ENCODE measurements at places on chromosomes 16 and 17. TPM values are rescaled to one million over a fixed set of nuclear protein-coding genes. Genes with fewer than 3 reads are reported as not detected.
A peak's percentile ranks its signal among the peaks of the same experiment; 100 is the strongest.

DNA sequence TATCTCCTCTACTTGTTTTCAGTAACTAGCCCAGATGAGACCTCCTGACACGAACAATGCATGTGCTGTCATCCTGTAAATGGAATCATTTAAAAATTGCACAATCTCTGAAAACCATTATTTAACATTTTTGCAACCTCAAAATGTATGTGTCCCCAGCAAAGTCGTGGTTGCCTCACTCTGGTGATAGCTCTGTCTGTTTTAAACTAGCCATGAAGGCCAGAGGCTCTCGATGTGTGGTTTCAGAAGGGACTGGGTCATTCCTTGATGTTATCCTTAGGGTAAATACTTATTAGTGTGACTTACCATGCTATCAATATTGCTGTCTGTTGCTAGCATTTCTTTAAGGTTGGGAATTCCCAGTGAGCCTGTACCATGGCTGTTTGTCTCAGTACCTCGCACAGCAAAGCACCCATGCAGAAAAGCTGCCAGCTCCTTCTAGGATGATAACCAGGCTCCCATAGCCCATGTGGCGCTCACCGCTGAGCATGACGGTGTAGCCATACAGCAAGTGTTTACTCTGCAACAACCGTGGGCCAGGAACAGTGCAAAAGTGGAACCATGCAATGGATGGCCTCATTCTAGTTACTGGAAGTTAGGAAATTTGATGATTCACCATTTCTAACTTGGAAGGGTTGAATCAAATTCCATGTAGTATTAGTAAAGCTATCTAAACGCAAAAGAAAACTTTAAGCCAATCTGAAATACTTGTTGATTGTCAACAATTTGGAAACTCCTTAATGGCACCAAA is 2.9 kb upstream of the PGS1 start:
- peak overlapping the region; percentile 59 for H3K27ac ChIP-seq
- H3K4me1 ChIP-seq = peaks cover 13% of the 10 kb centered on the region
- no peaks in the 10 kb centered on the region for H3K36me3 ChIP-seq
- peak; percentile 88 for DNase-seq

- no peak overlapping the region for H3K4me3 ChIP-seq
- H3K27ac ChIP-seq = no peak overlapping the region
- peaks cover 14% of the 10 kb centered on the region for H3K36me3 ChIP-seq
- H3K27me3 ChIP-seq = no peaks in the 10 kb centered on the region
- no peak for DNase-seq
- peaks cover 9% of the 10 kb centered on the region for H3K4me1 ChIP-seq
Observed at GRCh38 chr17:31275116-31275515, 21.9 kb downstream of the OMG start.

- DNase-seq = no peak
- H3K27ac ChIP-seq = peak overlapping the region; percentile 83
- H3K4me3 ChIP-seq = peak overlapping the region; percentile 85
Observed at GRCh38 chr16:56682703-56683397, 580 bp downstream of the MT1X start.

- no peak for DNase-seq
- H3K27ac ChIP-seq = no peak overlapping the region
- peaks cover 77% of the 10 kb centered on the region for H3K36me3 ChIP-seq
- no peaks in the 10 kb centered on the region for H3K4me1 ChIP-seq
- H3K4me3 ChIP-seq = no peak overlapping the region
Observed at GRCh38 chr16:84093879-84094270, 22.9 kb downstream of the MBTPS1 start.

GRCh38 chr16:77548766-77549165 is 113.9 kb upstream of the ADAMTS18 start:
- DNase-seq = no peak
- no peaks in the 10 kb centered on the region for H3K27me3 ChIP-seq
- no peaks in the 10 kb centered on the region for H3K4me1 ChIP-seq
- H3K27ac ChIP-seq = no peak overlapping the region
- no peak overlapping the region for H3K4me3 ChIP-seq

GRCh38 chr16:12620150-12620549 is 183.5 kb downstream of the CPPED1 start:
- no peaks in the 10 kb centered on the region for H3K36me3 ChIP-seq
- no peaks in the 10 kb centered on the region for H3K4me1 ChIP-seq
- H3K4me3 ChIP-seq = no peak overlapping the region
- no peaks in the 10 kb centered on the region for H3K27me3 ChIP-seq
- H3K27ac ChIP-seq = no peak overlapping the region

- peaks cover 6% of the 10 kb centered on the region for H3K36me3 ChIP-seq
- no peak overlapping the region for H3K4me3 ChIP-seq
- H3K4me1 ChIP-seq = no peaks in the 10 kb centered on the region
- no peak for DNase-seq
- no peaks in the 10 kb centered on the region for H3K27me3 ChIP-seq
Observed at GRCh38 chr16:53945996-53946395, 242.0 kb downstream of the FTO start.

- H3K36me3 ChIP-seq = peaks cover 25% of the 10 kb centered on the region
- no peak overlapping the region for H3K4me3 ChIP-seq
- peak overlapping the region; percentile 43 for H3K27ac ChIP-seq
- no peak for DNase-seq
- peaks cover 18% of the 10 kb centered on the region for H3K4me1 ChIP-seq
Observed at GRCh38 chr17:38455288-38455915, 27.1 kb downstream of the ARHGAP23 start.

DNA sequence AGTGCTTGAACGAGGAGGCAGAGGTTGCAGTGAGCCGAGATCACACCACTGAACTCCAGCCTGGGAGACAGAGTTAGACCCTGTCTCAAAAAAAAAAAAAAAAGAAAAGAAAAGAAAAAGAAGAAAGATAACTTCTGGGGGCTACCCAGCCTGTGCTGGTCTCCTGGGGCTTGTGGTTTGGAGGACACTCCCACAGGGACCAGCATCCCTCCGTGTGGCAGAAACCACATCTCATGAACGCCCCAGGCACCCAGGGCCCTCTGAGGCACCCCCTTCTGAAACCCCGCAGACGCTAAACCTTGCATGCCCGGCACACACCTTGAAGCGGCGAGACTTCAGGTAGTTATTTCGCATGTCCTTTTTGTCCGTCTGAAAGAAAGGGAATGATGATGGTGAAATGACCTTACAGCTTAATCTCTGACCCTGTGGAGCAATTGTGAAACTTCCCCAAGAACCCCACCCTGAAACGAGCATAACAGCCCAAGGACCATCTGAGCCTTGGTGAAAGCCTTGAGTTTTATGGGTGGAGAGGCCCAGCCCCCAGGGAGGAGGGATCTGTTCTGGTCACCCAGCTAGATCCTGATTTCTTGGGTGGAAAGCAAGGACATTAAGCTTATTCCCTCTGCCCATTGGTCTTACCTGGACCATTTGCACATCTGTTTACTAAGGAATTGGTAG is 55.0 kb downstream of the CNGB1 start:
- no peaks in the 10 kb centered on the region for H3K36me3 ChIP-seq
- no peak overlapping the region for H3K27ac ChIP-seq
- H3K4me3 ChIP-seq = no peak overlapping the region
- no peaks in the 10 kb centered on the region for H3K4me1 ChIP-seq
- no peaks in the 10 kb centered on the region for H3K27me3 ChIP-seq

DNA sequence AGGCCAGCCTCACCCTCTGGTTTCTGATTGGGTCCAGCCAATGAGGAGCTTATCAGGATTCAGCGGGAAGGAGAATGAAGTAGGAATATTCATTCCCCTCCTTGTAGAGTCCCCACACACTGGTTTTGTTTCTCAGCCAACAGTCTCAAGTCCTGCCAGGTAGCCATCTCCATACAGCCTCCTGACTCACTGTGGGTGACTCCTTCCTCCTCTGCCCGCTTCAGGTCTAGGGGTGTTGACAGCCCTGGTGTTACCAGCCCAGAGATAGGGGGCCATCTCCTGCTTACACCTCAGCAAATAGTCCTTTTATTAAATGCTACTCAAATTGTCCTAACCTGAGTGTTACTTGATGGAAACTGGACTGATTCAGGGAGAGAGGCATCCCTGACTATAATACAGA is 4.0 kb upstream of the MFAP4 start:
- H3K4me3 ChIP-seq = no peak overlapping the region
- H3K27ac ChIP-seq = peak overlapping the region; percentile 98
- DNase-seq = no peak
- H3K36me3 ChIP-seq = no peaks in the 10 kb centered on the region
- H3K27me3 ChIP-seq = no peaks in the 10 kb centered on the region
- peaks cover 20% of the 10 kb centered on the region for H3K4me1 ChIP-seq

DNA sequence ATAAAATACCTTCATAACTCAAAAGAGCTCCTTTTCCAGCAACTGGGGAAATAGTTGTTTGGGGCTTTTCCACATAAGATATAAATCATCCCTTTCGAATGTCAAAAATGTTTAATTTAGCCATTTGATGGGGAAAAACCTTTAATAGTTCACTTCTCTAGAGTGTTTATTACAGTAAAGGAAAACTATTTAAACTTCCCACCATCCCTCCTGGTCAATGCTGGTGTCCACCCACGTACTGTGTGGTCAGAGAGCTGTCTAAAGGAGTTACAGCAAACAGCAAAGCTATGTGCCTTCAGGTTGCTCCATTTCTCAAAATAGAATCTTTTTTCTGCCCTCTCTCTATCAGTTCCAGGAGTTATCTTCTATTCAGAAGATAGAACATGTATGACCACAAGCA is 33.5 kb downstream of the KANSL1 start:
- DNase-seq = no peak
- no peaks in the 10 kb centered on the region for H3K36me3 ChIP-seq
- no peak overlapping the region for H3K4me3 ChIP-seq
- H3K27ac ChIP-seq = no peak overlapping the region

GRCh38 chr16:3861808-3862451 is 18.6 kb downstream of the CREBBP start:
- H3K4me1 ChIP-seq = peaks cover 9% of the 10 kb centered on the region
- DNase-seq = no peak

- H3K27me3 ChIP-seq = no peaks in the 10 kb centered on the region
- H3K36me3 ChIP-seq = no peaks in the 10 kb centered on the region
- no peak for DNase-seq
- no peaks in the 10 kb centered on the region for H3K4me1 ChIP-seq
Observed at GRCh38 chr16:57192720-57193486, 6.8 kb downstream of the RSPRY1 start.

DNA sequence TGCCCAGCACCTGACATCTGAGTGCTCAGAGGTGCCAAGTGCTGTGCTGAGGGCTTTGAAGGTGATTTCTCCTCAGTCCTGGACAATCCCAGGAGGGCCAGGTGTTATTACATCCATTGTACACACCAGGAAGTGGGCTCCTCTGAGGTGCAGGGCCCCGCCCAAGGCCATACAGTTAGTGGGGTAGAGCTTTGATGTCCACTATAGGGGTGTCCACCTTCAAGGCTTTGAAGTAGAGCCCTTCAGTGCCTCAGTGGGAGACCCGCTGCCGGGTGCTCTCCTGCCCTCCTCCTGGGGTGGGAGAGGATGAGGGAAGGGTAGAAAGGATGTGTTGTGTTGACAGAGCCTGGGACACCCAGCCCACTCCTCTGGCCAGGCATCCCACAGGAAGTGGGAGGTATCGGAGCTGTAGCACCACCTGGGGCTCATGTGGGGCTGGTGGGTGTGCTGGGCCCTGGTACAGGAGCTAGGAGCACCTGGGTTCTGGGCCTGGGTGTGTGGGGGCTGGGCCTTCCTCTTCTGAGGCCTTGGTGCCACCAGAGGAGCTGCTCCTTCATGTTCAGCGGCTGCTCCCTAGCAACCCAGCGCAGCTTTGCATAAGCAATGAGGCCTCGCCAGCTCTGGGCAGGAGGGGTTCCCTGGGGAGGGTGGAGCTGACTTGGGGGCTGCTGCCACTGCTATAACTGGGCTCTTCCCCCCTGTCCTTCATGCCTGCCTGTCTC is 7.4 kb downstream of the LASP1 start:
- no peak overlapping the region for H3K4me3 ChIP-seq
- H3K27ac ChIP-seq = peak overlapping the region; percentile 94
- no peak for DNase-seq
- H3K27me3 ChIP-seq = no peaks in the 10 kb centered on the region
- peaks cover 81% of the 10 kb centered on the region for H3K4me1 ChIP-seq

GRCh38 chr17:75771334-75772281 is 6.6 kb upstream of the GALK1 start:
- H3K27ac ChIP-seq = no peak overlapping the region
- H3K27me3 ChIP-seq = no peaks in the 10 kb centered on the region
- H3K4me3 ChIP-seq = no peak overlapping the region
- H3K36me3 ChIP-seq = peaks cover 29% of the 10 kb centered on the region
- H3K4me1 ChIP-seq = no peaks in the 10 kb centered on the region
- peak; percentile 59 for DNase-seq

Gene SLC5A10
- not detected for total RNA-seq

Gene PRR15L
- not detected for total RNA-seq

Gene CCL4L2
- not detected for total RNA-seq

Data from ascending aorta (tissue), 2 donors.